ENCODE measurements at places on chromosomes 2 and 18.

DNA sequence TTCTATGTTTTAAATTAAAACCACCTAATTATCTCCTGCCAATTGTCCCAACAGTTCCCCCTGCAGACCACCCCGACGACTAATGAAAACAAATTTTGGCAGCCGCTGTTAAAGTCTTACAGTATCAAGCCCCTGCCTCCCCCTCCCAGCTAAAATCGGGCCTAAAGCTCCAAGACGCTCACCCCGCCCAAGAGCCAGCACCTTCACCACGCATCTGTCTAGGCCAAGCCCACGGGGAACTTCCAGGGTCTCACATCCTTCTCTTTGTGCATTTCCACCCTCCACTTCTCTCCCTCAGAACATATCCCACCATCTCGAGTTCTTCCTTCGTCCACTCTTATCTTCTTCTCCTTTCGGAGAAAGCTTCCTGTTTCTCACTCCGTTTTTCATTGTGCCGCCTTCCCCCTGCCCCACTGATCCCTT lies 445 bp downstream of the PRPF40A start:
- DNase-seq, result no peak

DNA sequence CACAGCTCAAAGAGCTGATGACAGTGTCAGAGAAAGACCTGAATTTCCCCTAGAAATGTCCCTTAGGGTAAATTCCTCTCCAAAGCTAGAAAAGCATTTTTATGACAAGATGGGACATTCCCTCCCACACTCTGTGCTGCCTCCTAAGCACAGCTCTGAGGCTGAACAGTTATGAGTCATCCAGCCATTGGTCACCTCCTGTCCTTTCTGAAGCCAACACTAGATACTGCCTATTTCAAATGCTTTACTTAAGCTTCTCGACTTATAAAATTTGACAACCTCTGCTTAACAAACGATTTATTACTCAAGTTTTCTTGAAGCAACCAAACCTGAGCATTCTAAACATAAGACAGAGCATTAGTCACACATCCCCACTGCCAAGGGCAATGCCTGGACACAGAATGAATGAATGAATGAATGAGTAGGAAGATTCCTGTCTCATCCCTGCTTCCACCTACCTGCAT lies 35.4 kb downstream of the B4GALT6 start:
- no peak for DNase-seq

DNA sequence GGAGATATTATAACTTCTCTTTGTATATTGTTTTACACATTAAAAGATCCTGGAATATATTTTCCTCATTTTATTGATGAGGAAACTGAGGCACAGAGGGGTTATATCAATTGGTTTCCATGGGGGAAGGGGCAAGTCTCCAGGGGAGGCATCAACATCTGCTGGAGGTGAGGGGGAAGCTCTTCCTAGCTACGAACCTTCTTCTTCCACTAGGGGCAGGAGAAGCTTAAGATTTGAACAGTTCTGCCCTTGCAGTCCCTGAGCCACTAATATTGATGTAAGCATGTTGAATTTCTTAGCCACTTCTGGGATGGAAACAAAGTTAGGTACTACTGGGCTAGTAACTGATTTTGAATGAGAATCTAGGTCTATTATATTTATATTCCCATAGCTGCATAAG lies 140.1 kb upstream of the AQP4 start:
- DNase-seq, result no peak

- no peak for DNase-seq
Measured at GRCh38 chr2:128038411-128038810, 10.6 kb upstream of the SAP130 start.

- DNase-seq, result no peak
Measured at GRCh38 chr18:78607784-78608183, 371.8 kb upstream of the SALL3 start.

DNA sequence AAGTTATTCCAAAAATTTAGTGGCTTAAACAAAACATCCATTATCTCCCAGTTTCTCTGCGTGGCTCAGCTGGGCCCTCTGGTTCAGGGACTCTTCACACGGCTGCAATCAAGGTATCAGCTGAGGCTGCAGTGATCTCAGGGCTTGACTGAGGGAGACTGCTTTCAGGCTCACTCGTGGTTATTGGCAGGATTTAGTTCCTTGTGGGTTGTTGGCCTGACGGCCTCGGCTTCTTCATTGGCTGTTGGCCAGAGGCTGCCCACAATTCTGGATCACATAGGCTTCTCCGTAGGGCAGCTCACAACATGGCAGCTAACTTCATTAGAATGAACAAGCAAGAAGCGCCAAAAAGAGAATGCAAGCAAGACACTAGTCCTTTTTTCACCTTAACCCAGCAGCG lies 90.1 kb downstream of the ABI2 start:
- DNase-seq, result no peak

- no peak for DNase-seq
Measured at GRCh38 chr2:109080109-109080508, 48.9 kb upstream of the SH3RF3 start.
